ENCODE measurements at places on chromosomes 7 and 10.
A peak's percentile ranks its signal among the peaks of the same experiment; 100 is the strongest.

GRCh38 chr7:49187543-49188268, 263.4 kb downstream of the CDC14C start:
- no peak for DNase-seq

DNA sequence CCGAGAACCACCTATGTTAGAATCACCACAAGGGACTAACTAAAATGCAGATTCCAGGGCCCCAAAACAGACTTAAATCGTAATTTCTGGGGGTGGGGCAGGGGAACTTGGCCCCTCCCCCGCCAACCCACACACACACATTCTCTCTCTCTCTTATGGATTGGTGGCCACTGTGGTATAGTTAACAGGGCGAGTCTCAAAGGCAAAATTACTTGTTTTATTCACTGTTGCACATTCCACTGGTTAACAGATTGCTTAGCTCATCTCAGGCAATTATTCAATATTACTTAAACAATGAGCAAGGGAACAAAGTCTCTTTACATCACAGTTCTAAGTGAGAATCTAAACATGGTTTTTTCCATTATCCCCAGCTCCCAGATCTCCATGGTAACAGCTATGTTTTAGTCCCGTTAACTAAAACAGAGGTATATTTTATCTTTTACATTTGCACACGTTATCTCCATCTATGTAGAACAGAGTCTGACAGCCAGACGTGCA, 38.5 kb downstream of the IGF2BP3 start:
- DNase-seq: peak; percentile 62

- peak; percentile 44 for DNase-seq
These were observed 155.5 kb upstream of the AHR start for GRCh38 chr7:17142831-17143541.

- no peak for DNase-seq
These were observed 35.3 kb upstream of the DPYSL4 start for GRCh38 chr10:132151286-132151950.

All from OCI-M1 (cell line).